ENCODE measurements at places on chromosomes 2 and 18.

DNA sequence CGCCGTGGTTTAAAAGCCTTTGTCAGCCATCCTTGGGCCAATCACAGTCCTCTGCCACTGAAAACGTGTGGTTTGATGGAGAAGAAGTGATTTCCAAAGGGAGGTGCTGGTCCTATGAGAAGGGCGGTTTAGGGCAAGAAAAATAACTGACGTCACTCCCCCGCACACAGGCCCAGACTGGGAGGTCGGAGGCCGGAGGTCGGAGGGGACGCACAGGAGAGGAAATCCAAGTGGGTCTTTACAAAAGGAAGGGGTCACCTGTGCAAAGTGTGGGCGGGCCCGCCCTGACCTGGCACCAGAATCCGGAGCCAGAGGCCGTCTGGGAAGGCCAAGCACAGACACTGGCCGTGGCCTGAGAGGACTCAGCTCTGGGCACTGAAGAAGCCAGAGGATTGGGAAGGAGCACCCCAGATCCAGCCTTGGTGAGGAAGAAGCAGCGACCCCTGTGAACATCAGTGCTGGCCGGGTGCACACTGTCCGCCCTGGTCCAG, 18.0 kb upstream of the KCNG2 start:
- no peak for DNase-seq

DNA sequence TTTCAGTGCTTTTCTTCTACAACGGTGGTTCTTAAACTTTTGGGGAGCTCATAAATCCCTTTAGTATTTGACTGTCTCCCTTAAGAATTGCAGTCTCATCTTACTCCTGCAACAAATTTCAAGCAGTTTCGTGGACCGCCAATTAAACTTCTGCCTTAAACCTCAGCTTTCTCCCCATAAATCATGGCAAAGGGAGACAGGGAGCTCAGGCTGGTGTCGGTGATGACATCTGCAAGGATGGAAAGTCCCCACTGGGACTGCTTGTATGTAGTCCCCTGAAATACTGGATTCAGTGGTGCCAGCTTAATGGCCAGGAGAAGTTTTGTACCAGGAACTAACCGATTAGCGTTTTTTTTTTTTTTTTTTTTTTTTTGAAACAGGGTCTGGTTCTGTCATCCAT, 148.7 kb upstream of the ITGA6 start:
- no peak for DNase-seq

DNA sequence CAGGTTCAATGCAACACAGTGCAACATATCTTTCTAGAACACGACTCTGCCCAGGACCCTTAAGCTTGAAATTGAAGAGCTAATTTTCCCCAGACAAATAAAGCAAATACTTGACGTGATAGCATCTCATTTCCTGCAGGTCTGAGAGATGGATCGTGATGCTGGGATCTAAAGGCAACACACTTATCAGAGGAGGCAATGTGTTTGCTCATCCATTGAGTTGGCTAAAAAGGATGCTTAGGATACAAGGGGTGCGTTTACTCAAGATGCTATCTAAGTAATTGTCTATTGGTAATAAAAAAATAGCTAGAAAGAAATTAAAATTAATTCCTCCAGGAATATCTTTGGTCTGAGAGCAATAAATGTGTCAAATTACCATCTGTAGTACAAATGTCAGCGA, 129.0 kb downstream of the SOCS6 start:
- no peak for DNase-seq

DNA sequence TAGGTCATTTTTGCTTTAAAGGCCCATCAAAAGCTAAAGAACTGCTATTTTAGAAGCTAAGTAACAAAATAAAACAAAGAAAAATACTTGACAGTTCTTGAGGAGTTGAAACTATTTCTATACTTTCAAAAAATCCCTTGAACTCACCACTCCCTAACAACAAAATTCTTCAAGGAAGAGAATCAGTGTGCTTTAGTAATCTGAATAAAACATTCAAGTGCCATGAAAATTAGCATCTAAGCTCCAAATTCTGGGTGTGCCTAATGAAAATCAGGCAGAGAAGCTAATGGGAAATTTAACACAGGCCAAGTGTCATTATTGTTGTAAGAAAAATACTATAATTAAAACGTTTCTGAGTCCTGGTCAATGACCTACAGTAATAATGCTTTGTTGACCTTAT, 456.3 kb downstream of the ZEB2 start:
- no peak for DNase-seq

DNA sequence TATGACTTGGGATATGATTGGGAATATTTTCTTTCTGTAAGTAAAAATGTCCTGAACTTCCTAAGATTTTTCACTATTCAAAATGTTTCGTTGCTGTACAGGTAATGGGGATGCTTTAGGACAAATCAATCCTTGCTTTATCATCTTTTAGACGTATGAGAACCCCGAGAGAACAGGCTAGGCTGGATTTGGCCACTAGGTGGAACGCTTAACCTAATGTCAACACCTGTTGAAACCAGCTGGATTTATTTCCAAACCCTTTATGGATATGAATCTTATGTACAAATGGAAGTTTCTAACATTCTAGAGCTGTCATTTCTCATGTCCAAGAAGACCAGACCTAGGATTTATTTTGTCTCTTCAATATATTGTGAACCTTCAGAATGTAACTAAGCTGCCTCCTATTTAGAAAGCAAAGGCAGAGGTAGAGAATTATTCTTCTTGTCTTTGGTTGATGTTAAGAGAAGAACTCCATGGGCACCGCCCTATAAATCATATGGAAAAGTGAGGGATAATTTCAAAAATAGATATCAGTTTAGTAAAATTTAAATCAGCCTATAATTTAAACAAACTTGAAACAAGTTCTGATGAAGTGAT, 96.7 kb downstream of the PMAIP1 start:
- peak; percentile 30 for DNase-seq

- DNase-seq, result peak; percentile 64
Measured at GRCh38 chr2:205837663-205838062, 155.4 kb downstream of the NRP2 start.

GRCh38 chr2:105576440-105577241, 168.1 kb upstream of the NCK2 start:
- DNase-seq, result peak; percentile 82

GRCh38 chr2:18911416-18911815, 322.0 kb upstream of the NT5C1B start:
- DNase-seq, result no peak

- DNase-seq, result no peak
Measured at GRCh38 chr18:33918571-33918970, 306.1 kb downstream of the NOL4 start.

DNA sequence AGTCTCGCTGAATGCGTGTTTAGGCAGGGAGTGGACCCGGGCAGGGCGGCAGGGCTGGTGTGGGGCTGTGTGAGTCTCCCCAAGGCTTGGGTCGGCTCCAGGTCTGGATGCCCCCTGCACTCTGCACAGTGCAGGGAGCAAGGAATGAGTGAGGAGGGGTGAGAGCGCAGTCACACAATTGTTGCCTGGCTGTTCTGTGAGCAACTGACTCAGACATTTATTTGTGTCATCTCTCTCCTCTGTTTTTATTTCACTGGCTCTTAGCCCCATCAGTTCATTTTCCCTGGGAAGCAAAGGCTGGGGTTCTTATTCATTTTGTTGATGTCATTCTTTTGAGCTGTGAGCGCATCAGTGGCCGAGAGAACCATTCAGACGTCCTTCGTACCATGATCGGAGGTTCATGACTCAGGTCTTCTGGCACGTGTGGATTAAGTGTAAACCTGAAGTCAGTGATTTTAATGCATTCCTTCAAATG, 61.1 kb downstream of the GATA6 start:
- DNase-seq, result no peak

GRCh38 chr18:29181151-29181901, 1004.4 kb upstream of the CDH2 start:
- no peak for DNase-seq

DNA sequence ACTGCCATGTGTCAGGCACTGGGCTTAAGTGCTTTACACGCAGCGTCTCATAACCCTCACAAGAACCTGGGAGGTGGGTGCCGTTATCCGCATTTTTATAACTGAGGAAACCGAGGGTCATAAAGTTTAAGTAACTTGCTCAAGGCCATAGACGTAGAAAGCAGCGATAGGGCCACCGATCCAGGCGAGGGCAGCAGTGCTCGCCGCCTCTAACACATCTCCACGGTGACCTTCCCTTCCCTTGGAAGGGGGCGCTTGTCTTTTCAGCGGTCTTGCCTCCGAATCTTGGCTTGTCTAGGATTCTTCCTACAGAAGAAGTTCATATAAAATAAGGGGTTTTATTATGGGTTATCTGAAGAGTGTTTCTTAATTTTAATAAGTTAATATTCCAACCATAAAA, 186.6 kb downstream of the GBX2 start:
- no peak for DNase-seq

DNA sequence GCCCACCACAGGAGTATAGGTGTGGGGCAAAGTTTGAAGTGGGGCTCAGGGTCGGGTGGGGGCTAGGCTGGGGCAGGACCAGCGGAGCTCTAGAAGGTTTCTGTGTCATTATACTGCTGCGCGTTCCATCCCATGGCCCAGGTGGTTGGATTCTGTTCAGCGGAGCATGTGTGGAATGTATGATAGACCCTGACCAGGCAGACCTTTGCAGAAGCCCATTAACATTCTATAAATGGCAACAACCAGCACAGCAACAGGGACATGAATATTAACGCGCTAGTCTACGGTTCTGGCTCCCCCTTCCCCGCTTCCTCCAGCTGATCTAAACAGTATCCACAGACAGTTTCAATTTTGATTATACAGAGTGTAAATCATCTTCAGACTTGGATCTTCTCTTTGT, 4.1 kb upstream of the PRKCE start:
- DNase-seq, result no peak

GRCh38 chr18:9147440-9148202, 11.0 kb downstream of the ANKRD12 start:
- DNase-seq, result peak; percentile 70

DNA sequence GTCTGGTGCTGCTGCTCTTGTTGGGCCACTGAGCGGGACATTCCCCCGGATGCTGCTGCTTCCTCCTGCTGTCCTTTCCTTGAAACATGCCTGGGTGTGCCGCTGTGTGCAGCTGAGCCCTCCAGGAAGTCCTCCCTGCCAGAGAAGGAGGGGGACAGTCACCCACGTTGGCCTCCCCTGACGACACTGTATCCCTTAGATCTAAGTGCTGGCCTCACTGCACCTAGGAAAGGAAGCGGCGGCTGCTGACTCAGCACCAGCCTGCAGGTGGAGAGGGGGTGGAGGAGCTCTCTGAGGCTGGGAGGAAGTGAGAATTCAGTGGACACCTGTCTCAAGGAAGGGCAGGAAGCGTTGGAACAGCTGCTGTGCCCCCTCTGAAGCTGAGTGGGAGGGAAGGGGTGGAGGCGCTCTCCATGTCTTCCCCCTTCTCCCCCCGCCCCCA, 239.8 kb downstream of the HAUS1 start:
- no peak for DNase-seq

DNA sequence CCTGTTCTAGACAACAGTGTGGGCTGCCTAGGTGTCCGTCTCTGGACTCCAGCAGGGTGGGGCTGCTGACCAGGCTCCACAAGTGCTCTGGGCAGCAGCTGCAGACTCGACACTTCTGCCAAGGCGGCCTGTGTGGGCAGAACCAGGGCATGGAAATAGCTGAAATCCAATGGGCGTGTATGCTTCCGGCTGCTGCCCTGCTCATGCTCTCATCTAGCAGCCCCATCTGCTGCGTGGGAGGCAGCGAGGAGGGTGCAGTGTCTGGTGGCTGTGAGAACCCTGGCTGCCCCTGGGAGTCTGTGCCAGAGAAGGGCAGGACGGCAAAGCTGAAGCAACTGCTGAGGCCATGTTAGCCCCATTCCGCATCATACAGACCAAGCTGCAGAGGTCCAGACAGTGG, 174.9 kb downstream of the SOX11 start:
- peak; percentile 29 for DNase-seq

GRCh38 chr2:212777020-212777491, 238.5 kb upstream of the ERBB4 start:
- peak; percentile 26 for DNase-seq

- DNase-seq, result no peak
Measured at GRCh38 chr18:78521136-78521535, 458.5 kb upstream of the SALL3 start.

DNA sequence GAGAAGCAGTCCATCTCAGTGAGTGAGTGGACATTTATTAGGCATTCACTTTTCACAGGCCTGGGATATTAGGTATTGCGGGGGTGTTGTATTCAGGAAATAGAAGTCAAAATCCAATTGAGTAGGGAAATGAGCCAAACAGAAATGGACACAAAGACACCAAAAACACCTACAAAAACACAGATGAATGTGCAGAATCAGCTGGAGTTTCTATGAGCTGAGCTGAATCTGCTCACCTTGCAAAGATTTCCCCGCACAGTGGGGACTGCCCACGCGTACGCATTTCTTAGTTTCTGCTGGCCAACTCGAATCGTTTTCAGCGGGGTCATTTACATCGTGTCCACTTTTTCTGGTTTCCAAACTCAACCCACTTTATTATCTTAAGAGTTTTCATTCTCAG, 160.0 kb downstream of the BCL2 start:
- DNase-seq, result no peak

DNA sequence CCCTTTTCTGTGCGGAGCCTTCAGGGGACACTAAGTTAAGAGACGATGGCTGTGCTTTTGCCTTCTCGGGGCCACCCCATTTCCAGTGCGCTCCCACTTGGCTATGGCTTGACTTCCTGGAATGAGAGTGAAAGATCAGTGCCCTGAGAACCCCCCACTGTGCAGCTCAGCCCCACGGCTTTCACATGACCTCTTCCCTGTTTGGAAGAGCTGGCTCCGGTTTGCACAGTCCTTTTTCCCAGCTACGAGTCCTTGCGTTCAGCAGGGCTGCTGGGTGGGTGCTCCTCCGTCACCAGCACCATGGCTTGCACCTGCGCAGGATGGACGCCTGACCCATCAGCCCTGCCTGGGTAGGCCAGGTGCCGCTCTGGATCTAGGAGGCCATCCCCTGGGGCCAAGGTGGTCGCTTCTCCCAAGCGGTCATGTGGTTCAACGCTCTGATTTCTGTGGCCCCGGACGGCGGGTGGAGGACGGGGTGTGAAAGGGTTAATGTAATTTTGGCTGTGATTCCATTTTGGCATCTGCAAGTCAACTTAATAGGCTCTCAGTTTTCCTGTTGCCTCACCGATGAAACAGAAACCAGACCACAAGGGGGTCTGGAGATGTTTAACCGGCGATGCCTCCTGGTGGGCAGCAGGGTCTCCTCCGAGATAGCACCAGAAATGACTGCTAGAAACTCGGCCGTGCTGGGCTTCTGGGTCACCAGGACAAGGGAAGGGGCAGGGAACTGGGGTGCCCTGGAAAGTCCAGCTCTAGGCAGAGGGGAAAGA, 113.1 kb upstream of the HAAO start:
- DNase-seq, result no peak

All from SW480 (cell line).